ENCODE measurements at places on chromosomes 7 and 10.

GRCh38 chr10:103555712-103556111 lies 62.2 kb downstream of the NEURL1 start:
- no peak for DNase-seq

- DNase-seq = no peak
Observed at GRCh38 chr7:95099106-95099505, 191.7 kb downstream of the PPP1R9A start.

DNA sequence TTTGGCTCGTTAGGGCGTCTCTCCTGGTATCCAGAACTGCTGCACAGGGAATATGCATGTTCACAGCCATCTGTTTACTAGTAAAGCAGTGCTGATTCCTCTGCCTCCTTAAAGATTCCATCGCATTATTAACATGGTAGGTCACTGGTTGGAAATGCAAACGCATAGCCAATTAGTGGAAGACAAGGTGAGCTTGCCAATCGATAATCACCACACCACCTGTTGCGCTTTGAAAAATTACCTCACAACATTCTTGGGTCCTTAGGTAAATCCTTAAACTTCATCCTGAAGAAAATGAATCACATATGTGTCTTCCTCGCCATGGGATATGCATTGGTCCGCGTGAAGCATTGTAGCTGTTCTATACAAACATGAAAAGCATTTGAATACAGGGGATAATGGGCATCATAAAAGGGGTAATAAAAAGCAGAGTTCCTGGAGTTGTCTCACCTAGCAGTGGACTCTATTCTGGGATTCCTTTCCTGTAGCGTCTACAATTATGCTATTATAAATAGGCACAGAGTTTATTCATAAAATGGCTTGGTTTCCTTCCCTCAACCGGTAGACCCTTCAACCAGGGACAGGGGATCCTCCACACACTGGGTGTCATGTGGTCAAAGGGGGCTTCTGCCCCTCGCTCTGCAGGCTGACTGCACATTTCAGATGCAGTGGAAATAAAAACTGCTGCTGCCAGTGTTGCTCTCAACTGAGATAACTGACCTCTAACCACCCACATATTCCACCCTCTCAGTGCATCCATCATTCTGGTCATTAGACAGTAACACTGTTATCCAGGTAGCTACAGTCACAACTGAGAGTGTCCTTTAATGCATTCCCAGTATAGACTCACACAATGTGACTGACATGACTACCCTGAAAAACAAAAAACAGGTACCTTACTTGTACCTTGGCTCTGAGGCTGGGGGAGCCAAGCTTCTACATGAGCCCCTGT lies 389.2 kb upstream of the NFE2L3 start:
- no peak for DNase-seq

GRCh38 chr7:47088329-47089067 lies 493.4 kb downstream of the TNS3 start:
- DNase-seq = no peak

- DNase-seq = no peak
Observed at GRCh38 chr10:124792998-124793352, 1.3 kb upstream of the EEF1AKMT2 start.

DNA sequence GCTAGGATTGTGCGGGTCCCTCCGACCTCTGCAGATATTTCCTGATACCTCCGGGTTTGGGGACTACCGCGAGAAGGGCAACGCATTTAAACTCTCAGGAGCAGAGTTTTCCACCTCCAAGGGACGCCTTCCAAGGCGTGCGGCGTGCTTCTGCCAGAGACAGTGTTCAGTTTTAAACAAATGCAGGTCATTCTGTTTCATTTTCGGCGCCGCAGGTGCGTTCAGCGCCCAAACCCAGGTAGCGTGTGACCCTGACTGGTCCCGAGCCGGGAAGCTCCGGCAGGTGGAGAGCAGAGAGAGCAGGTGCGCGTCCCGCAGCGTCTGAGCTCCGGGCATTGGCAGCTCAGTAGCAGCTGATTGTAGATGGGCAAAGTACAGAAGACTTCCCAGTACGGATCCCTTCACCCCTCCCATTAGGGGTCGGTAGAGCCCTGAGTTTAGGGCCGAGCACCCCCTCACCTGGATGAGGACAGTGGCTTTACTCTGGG lies 1.4 kb upstream of the CYP26A1 start:
- no peak for DNase-seq

GRCh38 chr7:137020351-137020750 lies 151.9 kb downstream of the CHRM2 start:
- no peak for DNase-seq

DNA sequence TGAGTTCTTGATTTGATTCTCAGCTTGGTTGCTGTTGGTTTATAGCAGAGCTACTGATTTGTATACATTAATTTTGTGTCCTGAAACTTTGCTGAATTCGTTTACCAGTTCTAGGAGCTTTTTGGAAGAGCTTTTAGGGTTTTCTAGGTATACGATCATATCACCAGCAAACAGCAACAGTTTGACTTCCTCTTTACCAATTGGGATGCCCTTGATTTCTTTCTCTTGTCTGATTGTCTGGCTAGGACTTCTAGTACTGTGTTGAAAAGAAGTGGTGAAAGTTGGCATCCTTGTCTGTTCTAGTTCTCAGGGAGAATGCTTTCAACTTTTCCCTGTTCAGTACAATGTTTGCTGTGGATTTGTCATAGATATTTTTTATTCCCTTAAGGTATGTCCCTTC lies 86.2 kb downstream of the PLXDC2 start:
- DNase-seq = no peak

DNA sequence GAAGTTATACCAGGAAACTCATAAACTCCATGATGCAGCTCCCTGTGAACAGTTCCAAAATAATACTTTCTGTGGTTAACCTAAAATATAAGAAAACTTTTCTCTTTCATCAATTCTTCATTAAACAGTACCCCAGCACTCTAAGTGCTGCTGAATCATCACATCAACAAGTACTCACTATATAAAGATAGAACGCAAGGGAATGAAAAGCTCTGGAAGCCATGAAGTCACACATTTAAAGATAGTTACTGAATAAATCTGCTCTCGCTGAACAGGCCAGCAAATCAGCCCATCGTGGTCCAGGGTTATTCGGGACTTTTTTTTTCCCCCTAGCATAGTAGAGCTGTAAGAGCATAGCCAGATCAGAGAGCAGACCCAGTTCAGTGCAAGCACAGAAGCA lies 254.3 kb downstream of the IPMK start:
- no peak for DNase-seq

DNA sequence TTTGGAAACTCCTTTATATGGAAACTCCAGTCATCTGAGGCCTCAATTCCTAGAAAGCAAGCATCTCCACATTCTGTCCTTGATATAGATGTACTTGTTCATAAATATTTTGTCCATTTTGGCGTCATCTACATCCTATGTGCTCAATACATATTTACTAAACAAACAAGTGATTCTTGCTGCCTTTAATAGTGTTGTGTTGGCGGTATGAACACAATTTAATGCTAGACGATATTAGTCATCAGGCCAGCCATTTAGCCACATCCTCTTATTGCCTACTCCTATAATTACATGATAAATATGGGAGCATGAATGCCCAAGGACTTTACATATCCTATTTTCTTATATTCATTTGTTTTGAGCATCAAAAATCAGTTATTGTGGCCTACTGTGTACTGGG lies 18.5 kb upstream of the IFRD1 start:
- DNase-seq = no peak

DNA sequence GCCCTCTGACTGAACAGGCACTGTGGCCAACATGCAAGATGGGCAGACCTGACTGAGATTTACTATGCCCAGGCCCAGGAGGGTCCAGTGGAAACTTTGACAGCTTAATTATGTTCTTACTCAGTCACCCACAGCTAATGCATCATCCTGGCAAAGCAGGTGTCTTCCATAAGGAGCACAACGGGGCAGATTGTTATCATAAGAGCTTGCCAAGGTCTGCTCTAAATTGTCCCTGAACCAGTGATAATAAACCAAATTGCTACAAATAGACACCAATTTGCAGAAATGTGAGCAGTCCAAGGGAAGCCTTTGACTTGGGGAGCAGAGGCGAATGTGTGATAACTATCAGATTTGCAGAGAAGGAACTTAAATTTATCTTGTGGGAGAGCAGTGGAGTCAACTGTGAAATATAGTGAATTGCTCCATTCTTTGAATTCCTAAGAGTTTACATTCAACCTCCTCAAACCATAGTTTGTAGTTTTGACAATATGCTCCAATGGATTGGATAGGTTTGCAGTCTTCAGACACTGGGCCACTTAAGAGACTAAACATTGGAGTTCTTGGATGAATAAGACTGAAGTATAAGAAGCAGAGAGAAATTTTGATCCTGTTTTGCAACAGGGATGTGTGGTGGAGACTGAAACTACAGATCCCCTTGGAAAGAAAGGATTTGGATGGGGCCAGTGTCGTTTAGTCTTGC lies 494.7 kb downstream of the CCSER2 start:
- DNase-seq = no peak

DNA sequence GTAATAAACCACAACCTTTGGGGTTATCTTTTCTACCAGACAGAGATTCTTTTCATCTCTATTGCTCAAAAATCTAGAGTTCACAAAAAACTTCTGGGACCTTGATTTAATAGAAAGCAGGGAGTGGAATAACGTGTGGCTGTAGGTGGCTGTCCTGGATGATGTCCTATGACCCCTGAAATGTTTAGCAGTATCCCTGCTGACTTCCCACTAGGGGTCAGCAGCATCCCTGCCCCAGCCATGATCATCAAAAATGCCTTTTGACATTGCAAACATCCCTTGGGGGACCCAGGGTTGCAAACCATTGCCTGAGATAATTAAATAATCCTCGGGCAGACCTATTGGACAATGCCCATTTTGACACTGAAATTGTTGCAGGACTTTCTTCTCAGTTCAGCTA lies 177.1 kb downstream of the USP6NL start:
- no peak for DNase-seq

DNA sequence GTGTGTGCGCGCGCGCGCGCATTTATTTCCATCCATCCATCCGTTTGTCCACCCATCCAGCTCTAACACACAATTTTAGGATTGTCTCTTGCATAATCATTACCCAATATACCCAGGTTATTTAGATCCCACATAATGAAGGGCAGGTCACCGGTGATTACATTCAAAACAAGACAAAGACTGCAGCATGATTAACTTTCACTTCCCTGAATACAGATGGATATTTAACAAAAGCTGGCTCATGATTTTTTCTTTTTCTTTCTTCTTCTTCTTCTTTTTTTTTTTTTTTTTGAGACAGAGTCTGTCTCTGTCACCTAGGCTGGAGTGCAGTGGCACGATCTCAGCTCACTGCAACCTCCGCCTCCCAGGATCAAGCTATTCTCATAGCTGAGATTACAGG lies 86.2 kb downstream of the SH3PXD2A start:
- no peak for DNase-seq

GRCh38 chr10:70678757-70679489 lies 6.6 kb downstream of the ADAMTS14 start:
- DNase-seq = no peak

- DNase-seq = no peak
Observed at GRCh38 chr10:119997429-119997828, 104.9 kb downstream of the SEC23IP start.

DNA sequence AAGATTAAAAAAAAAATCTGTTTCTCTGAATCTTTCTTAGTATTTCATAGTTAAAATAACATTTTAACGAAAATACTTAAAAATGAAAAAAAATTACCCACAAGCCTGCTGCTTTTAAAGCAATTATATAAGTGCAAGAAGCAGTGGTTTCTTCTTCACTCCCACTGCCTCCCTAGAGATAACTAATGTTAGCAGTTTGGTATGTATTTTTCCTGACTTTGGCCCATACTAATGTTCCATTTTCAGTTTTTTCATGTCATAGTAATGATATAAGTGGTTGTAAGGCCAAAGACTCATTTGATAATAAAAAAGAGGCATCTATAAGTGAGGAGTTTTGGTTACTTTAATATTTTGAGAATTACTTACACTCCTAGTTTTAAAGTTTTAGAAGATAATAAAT lies 24.3 kb upstream of the LAMB1 start:
- no peak for DNase-seq

DNA sequence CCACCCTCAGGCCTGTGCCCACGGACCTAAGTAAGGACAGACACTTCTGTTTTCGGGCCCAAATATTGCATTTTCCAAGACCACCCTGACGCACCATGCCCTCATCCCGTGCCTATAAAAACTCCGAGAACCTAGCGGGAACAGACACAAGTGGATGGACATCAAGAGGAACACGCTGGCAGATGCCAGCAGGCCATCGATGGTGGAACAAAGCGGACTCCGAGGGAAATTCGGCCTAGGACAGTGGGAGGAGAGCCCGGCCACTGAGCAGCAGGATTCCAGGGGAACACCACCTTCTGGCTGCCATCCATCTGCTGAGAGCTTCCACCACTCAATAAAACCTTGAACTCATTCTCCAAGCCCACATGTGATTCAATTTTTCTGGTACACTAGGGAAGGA lies 243.6 kb upstream of the ZWINT start:
- no peak for DNase-seq

GRCh38 chr7:1103009-1103788 lies 15.3 kb downstream of the GPER1 start:
- no peak for DNase-seq

DNA sequence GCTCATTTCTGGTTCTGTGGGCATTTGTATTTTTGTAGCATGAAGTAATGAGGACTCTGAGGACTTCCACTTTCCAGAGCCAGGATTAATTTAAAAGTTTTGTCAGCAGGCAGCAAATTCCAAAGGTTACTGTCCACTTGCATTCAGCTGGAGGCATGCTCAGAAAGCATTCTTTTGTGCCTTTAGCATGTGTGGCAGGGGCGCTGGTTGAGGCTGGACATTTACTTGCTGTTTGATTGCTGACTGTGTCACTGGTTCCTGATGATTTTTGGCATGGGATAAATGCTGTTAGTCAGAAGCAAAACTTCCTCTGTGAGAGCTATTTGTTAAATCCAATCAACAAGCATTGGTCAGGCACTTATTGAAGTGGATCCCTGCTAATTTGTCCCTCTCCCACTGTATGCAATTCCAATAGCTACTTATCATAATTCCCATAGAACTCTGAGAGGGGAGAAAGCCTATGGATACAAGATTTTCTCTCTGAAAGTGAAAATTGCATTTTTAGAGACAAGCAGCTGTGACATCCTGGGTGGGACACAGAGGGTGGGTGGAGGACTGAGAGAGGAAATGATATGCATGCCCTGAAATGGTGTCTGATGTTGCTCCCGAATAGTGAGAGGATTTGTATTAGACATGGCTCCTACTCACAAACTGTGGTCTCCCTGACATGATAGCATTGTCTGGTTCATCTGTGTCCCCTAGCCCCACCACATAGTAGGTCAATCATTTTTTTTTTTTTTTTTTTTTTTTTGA lies 161.2 kb upstream of the WDR11 start:
- DNase-seq = no peak

- no peak for DNase-seq
Observed at GRCh38 chr10:93938140-93938539, 44.4 kb downstream of the SLC35G1 start.

- DNase-seq = no peak
Observed at GRCh38 chr7:111080495-111081105, 10.3 kb upstream of the LRRN3 start.
